Mesothelial cell of epicardium (in vitro differentiated cells): ENCODE measurements at places on chromosomes 5 and 9. TPM values are rescaled to one million over a fixed set of nuclear protein-coding genes. Genes with fewer than 3 reads are reported as not detected.

DNA sequence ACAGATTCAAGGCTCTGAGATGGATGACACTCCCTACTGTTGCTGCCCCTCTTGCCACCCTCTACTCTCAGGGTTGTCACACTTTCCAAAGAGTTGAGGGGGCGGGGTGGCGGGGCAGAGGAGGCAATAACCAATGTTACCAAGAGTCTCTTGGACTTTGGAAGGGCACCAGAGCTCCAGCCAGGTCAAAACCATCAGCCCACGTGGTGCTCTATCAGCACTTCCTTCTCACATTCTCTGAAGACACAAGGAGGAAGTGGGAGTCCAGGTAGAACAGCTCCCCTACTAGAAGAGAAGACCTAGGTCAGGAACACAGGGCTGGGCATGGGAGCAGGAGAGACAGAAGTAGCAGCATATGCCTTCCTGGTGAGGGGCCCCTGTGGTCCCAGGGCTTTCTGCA, 33.0 kb upstream of the PIK3R1 start:
- H3K27ac ChIP-seq, result no peak overlapping the region
- no peaks in the 10 kb centered on the region for H3K36me3 ChIP-seq
- H3K27me3 ChIP-seq, result peaks cover 3% of the 10 kb centered on the region
- H3K4me3 ChIP-seq, result no peak overlapping the region
- H3K4me1 ChIP-seq, result peaks cover 4% of the 10 kb centered on the region
- DNase-seq, result no peak

- H3K27ac ChIP-seq, result no peak overlapping the region
- H3K4me1 ChIP-seq, result peaks cover 5% of the 10 kb centered on the region
- no peak for DNase-seq
- peaks cover 10% of the 10 kb centered on the region for H3K27me3 ChIP-seq
These were observed 54.0 kb upstream of the ALDH1B1 start for GRCh38 chr9:38338342-38339018.

DNA sequence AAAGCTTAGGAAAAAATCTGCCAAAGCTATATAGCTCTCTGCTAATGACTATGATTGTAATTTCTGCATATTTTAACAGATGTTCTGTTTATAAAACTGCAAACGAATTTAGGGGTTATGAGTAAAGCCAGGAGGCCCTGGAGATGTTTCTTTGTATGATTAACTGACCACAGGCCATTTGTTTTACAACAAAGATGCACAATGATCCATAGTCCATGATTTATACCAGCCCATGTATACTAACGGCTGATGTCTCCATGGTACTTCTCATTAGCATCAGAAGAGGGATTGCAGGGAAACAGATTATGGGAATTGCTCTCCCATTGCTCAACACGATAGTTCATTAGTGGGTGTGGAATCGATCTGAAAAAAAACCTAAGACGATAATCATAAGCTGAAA, 78.9 kb downstream of the PPP2R2B start:
- peaks cover 31% of the 10 kb centered on the region for H3K4me1 ChIP-seq
- no peaks in the 10 kb centered on the region for H3K27me3 ChIP-seq
- DNase-seq, result no peak
- H3K27ac ChIP-seq, result no peak overlapping the region

- H3K36me3 ChIP-seq, result no peaks in the 10 kb centered on the region
- H3K27ac ChIP-seq, result no peak overlapping the region
- DNase-seq, result no peak
- peaks cover 32% of the 10 kb centered on the region for H3K4me1 ChIP-seq
- H3K27me3 ChIP-seq, result no peaks in the 10 kb centered on the region
These were observed 248.6 kb downstream of the PDZD2 start for GRCh38 chr5:31887556-31887955.

DNA sequence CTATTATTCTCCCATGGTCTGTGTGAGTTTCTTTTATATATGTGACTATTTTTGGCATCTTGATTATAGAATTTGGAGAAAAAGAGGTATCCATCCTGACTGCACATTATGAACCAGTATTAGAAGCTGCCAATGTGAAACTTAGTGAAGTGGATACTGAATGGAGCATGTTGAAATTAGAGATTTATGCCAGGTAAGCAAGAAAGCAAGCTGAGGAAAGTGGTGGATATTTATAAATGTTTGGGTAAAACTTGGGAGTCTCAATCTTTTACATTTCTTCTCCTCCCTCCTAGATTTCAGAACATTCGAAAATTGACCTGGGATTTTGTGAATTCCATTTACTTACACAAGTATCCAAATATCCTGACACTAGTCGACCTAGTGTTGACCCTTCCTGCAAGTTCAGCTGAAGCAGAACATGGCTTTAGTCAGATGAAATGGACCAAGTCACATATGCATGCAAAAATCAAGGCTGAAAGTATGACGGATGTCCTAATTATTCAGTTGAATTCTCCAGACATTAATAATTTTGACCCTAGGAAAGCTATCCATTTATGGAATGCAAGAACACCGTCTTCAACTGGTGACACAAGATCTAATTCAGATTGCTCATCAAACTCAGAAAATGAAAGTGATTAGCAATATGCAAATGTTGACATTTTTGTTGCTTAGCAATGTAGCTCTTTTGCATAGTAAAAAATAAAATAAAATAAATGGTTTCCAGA, 66.8 kb upstream of the IL7R start:
- no peak for DNase-seq
- H3K27ac ChIP-seq, result no peak overlapping the region
- H3K36me3 ChIP-seq, result no peaks in the 10 kb centered on the region
- no peaks in the 10 kb centered on the region for H3K4me1 ChIP-seq
- H3K4me3 ChIP-seq, result no peak overlapping the region

DNA sequence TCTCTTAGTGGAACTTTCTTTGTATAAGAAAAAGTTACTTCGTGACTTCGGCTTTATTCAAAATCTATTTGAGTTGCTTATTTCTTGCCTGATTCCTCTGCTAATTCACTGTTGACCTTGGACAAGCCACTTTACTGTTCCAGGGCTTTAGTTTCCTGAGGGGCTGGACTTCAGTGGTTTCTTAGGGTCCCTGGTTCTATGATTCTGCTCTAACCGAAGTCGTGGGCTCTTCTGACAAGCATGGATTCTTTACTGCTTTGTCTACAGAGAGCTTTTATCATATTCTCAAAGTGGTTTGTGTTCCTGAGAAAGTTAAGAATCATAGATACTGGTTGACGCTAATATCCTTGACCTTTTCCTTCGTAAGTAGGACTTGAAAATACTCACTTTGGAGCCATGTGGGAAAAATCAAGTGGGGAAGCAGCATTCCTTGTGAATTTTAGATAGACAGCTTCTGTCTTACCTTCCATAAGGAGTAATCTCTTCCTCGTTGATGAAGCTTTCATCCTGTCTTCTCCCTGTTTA, 21.1 kb downstream of the EXOSC2 start:
- H3K27ac ChIP-seq, result peak overlapping the region; percentile 74
- no peak for DNase-seq
- peaks cover 29% of the 10 kb centered on the region for H3K4me1 ChIP-seq

GRCh38 chr5:18553269-18553668, 919.0 kb downstream of the TAF11L14 start:
- no peak overlapping the region for H3K4me3 ChIP-seq
- H3K4me1 ChIP-seq, result peaks cover 3% of the 10 kb centered on the region
- peaks cover 2% of the 10 kb centered on the region for H3K36me3 ChIP-seq
- H3K27ac ChIP-seq, result no peak overlapping the region
- H3K27me3 ChIP-seq, result no peaks in the 10 kb centered on the region

LOX gene
- 16.3 to 17.4 TPM (median 16.9 TPM) in 3 replicates for total RNA-seq

PCDHB6 gene
- 1.8 to 2.1 TPM (median 2.1 TPM) in 3 replicates for total RNA-seq

PCDHA10 gene
- total RNA-seq, result 18.6 to 20.1 TPM (median 19.8 TPM) in 3 replicates
